ENCODE measurements at places on chromosomes 7 and 10. TPM values are rescaled to one million over a fixed set of nuclear protein-coding genes. Genes with fewer than 3 reads are reported as not detected.

PNLIPRP1 gene
- not detected for total RNA-seq

KDM7A gene
- 30.7 TPM for total RNA-seq

TMEM140 gene
- 19.7 TPM for total RNA-seq

GRCh38 chr10:128080641-128081040 lies 45.6 kb downstream of the MKI67 start:
- DNase-seq, result no peak
- H3K27me3 ChIP-seq, result peaks cover 6% of the 10 kb centered on the region
- H3K4me3 ChIP-seq, result no peak overlapping the region
- H3K36me3 ChIP-seq, result peaks cover 58% of the 10 kb centered on the region
- no peaks in the 10 kb centered on the region for H3K4me1 ChIP-seq

DNA sequence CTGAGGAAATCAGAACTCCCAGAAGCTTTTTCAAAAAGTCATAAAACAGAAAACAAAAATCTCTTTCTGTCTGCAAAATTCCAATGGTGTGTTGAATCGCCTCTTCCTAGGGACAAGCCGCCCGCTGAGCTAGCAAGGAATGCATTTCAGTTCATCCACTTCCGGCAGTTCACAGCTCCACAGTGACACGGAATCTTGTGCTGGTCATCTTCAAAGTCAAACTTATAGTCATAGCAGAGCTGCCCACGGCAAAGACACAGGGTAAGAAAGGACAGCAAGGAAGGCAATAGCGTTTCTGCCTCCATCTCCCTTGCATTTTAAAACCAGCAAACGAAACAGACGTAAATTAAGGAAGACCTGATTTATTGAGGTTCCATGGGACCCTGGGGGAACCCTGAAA lies 111.2 kb downstream of the GALNT11 start:
- DNase-seq, result no peak
- H3K36me3 ChIP-seq, result peaks cover 27% of the 10 kb centered on the region
- peak overlapping the region; percentile 22 for H3K27ac ChIP-seq
- H3K4me3 ChIP-seq, result no peak overlapping the region
- no peaks in the 10 kb centered on the region for H3K27me3 ChIP-seq
- no peaks in the 10 kb centered on the region for H3K4me1 ChIP-seq

DNA sequence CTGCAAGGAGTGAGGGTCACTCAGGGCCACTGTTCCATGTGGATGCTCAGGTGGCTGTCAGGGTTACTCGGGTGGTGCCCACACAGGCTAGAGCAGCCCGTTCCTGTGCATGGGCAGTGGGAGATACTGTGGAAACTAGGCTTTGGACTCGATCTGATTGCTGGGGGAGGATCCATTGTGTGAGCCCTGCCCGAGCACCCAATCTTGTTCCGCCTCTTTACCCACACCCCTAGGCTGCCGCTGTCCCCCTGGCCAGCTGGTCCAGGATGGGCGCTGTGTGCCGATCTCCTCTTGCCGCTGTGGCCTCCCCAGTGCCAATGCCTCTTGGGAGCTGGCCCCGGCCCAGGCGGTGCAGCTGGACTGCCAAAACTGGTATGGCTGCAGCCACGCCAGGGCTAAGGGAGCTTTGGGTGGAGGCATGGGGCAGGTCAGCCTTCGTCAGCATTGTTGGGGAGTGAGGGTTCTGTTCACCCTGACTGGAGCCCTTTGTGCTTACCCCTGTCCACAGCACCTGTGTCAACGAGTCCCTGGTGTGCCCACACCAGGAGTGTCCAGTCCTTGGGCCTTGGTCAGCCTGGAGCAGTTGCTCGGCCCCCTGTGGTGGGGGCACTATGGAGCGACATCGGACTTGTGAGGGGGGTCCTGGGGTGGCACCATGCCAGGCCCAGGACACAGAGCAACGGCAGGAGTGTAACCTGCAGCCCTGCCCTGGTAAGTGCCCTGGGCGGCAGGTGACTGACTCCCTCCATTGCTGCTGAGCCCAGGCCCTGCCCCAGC lies 12.4 kb upstream of the ZNF862 start:
- DNase-seq, result no peak
- no peaks in the 10 kb centered on the region for H3K36me3 ChIP-seq
- H3K27me3 ChIP-seq, result no peaks in the 10 kb centered on the region
- H3K4me1 ChIP-seq, result no peaks in the 10 kb centered on the region
- H3K4me3 ChIP-seq, result no peak overlapping the region

DNA sequence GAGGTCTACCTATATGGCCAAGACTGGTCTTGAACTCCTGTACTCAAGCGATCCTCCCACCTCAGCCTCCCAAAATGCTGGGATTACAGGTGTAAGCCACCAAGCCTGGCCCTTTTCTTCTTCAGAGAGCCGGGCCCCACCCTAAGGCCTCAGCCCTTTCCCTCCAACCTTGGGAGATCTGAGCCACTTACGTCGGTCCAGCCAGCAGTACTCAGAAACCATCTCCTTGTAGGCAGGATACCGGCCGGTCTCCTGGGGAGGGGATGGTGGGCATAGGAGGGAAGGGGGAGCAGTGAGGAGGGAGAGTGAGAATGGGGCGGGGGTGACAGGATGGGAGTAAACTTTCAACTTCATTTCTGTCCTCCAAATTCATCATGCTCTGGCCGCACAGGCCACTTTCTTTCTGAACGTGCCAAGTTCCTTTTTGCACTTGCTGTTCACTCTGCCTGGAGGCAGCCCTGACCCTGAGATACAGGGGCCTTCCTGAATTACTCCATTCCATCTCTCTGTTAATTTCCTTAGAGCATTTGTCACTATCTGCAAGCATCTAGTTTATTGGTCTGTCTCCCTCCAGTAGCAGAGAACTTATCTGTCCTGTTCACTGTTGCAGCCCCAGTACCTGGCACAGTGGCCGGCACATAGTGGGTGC lies 10.4 kb downstream of the PDZD7 start:
- no peaks in the 10 kb centered on the region for H3K36me3 ChIP-seq
- H3K4me1 ChIP-seq, result no peaks in the 10 kb centered on the region
- DNase-seq, result no peak

GRCh38 chr10:34139559-34139958 lies 675.5 kb downstream of the PARD3 start:
- H3K4me3 ChIP-seq, result no peak overlapping the region
- no peaks in the 10 kb centered on the region for H3K27me3 ChIP-seq
- DNase-seq, result no peak
- H3K36me3 ChIP-seq, result no peaks in the 10 kb centered on the region
- H3K27ac ChIP-seq, result no peak overlapping the region

DNA sequence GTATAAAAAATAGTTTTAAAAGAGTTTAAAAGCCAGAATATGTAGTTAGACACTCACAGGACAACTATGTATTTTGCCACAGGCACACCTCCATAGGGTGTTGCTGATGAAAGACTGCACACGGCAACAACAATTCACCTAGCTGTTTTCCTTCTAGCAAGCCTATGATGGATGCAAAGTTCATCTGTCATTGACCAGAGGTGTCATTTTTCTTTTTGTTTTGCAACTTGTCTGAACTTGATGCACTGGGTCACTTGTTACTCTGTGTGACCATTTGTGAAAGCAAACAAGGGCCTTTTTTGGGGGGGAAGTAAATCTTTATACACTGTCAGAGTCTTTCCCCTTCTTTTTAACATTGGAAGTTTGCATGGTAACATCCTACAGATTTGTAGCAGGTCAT lies 258.0 kb upstream of the SEMA3A start:
- no peak overlapping the region for H3K4me3 ChIP-seq
- H3K36me3 ChIP-seq, result no peaks in the 10 kb centered on the region
- no peaks in the 10 kb centered on the region for H3K4me1 ChIP-seq
- no peak overlapping the region for H3K27ac ChIP-seq

DNA sequence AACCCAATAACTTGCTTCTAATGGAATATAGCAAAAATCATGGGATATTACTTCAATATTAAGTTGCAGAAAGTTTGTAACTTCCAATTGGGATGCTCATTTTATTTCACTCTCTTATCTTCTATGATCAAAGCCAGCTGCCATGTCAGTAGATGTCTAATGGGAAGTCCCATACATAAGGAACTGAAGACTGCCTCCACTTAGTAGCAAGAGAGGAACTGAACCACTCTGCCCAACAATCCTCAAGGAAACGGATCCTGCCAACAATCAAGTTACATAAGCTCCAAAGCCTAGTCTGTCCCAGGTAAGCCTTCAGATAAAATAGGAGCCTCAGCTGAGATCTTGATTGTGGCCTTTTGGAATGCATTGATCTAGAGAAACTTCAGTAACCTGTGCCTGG lies 431.5 kb upstream of the PCDH15 start:
- no peak overlapping the region for H3K27ac ChIP-seq
- H3K27me3 ChIP-seq, result no peaks in the 10 kb centered on the region
- no peak for DNase-seq
- H3K36me3 ChIP-seq, result no peaks in the 10 kb centered on the region
